ENCODE measurements at places on chromosomes 13 and 19.
A peak's percentile ranks its signal among the peaks of the same experiment; 100 is the strongest.

DNA sequence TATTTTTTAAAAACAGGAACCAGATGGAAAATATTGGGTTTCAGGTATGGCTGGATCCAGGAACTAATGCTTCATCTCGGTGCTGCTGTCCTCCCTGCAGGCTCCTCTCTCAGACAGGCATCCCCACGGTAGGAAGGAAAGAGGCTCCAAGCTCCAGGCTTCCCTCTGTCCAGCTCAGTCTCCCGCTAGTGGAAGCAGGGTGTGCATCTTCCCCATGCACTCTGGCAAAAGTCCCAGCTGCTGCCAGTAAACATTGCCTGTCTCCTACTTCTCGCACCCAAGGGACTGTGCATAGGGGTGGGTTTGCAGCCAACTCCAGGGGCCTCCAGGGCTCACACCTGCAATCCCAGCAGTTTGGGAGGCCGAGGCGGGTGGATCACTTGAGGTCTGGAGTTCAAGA is 29.2 kb downstream of the IL12RB1 start:
- no peak for DNase-seq

DNA sequence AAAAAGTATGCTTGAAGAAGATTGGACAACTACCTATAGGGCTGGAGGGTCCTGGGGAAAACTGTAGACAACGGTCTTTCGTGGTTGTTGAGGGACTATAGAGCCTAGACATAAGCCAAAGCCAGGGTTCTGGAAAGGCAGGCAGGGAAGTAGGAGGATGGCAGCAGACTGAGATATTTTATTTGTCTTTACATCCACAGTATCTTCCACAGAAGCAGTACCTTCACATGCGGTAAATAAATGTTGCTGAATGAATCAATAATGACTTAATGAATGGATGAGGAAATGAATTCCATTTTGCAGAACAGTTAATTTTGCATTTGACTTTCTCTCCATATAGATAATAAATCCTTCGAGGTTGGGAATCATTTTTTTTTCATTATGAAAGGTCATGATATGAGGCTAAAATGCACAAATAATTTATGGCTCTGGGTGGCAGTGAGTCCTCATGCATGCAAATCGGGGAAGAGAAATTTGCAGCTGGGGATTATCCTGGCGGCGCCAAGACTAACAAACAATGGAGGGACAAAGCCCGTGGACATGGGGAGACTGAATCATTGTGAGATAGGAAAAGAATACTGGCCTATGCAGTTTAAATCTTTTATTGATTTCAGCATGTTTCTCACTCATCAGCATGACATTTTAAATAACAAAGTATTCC is 102.0 kb downstream of the ERCC5 start:
- no peak for DNase-seq

DNA sequence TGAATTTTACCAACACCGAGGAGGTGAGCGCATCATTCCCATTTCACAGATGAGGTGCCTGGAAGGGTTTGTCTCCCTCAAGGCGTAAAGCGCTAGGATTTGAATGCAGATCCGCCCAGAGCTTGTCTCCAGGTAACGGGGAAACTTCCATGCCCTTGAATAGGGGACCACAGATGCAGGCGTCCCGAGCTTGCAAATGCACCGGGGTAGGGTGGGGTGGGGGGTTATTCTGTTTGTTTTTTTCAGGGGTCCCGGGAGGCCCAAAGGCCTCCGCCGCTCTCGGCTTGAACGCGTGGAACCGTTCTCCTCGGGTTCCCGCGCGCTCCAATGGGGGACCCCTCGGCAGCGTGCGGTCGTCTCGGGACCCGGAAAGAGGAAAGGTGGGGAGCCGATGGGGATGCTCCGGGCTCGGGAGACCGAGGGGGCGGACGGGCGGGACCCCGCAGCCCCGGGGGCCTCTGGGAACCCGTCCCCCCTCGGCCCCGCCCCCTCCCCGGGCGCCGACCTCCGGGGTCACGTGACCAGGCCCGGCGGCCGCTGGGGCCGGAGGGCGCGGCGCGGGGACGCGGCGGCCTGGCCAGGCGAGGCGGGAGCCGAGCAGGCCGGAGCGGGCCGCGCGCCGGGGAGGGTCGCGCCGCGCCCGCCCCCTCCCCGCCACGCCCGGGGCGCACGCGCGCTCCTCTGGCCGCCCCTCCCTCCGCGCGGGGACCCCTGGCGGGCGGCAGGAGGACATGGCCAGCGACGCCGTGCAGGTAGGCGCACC is at the start of gene PKN1:
PKN1 (plus strand) TSS at position 516 of the 763 bp plus-strand sequence; CDS start at position 732, 216 bp downstream.
- DNase-seq, result peak; percentile 38

- no peak for DNase-seq
These were observed 18.5 kb upstream of the POP4 start for GRCh38 chr19:29587518-29587986.

GRCh38 chr19:13396250-13397080 is 109.8 kb downstream of the CACNA1A start:
- peak; percentile 41 for DNase-seq

DNA sequence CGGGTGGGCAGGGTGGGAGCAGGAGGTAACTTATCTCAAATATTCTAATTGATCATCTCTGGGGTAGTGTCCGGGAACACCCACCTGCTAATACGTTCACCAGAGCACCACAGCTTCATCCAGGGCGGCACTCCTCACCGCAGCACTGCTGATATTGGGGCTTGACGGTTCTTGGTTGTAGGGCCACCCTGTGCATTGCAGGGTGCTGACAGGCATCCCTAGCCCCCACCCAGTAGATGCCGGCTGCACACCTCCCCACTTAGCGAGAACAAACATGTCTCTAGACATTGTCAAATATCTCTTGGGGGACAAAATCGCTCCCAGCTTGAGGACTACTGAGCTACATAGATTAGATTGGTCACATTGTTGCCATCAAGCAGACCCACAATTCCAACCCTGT is 73.9 kb upstream of the WASF3 start:
- no peak for DNase-seq

DNA sequence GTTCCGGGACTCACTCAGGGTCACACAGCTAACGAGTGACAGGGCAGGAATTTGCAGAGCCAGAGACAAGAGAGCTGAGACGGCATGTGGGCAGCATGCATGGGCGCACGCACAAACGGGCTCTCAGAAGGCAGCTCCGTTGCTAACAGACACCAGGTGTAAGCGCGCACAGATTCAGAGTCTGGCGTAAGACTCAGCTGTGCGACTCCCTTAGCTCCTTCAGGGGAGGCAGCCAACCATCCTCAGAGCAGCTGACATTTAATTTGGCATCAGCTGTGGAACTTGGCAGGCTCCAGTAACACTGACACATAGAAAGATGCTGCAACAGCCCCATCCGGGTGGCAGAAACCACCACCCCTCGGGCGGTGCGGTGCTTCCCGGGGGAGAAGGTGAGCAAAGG is 7.5 kb upstream of the TM6SF2 start:
- no peak for DNase-seq

DNA sequence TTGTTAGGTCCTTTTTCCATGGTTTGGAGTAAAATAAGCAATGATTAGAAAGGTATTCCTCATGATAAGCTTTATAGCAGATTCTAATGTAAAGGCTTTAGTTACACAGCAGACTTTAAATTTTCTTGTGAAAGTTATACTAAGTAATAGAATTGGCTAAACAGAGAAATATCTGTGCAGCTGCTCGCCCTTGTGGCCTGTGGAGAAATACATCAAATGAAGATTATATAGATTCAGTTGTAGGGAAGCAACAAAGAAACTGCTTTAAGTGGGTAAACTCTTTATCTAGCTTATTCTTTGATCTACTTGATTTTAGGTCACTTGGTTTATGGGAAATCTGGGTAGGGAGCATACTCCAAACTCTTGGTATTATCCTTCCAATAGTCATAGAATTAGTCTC is 1269.7 kb upstream of the SPRY2 start:
- DNase-seq, result no peak

- DNase-seq, result no peak
These were observed 62.8 kb downstream of the TPT1 start for GRCh38 chr13:45278096-45278645.

DNA sequence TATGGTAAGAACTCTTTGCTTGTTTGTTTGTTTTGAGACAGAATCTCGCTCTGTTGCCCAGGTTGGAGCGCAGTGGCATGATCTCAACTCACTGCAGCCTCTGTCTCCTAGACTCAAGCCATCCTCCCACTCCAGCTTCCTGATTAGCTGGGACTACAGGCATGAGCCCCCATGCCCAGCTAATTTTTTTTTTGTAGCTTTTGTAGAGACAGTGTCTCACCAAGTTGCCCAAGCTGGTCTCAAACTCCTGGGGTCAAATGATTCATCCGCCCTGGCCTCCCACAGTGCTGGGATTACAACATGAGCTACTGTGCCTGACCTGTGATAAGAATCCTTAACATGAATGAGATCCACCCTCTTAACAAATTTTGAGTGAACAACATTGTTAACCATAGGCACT is 183.9 kb upstream of the TSHZ3 start:
- DNase-seq, result no peak

DNA sequence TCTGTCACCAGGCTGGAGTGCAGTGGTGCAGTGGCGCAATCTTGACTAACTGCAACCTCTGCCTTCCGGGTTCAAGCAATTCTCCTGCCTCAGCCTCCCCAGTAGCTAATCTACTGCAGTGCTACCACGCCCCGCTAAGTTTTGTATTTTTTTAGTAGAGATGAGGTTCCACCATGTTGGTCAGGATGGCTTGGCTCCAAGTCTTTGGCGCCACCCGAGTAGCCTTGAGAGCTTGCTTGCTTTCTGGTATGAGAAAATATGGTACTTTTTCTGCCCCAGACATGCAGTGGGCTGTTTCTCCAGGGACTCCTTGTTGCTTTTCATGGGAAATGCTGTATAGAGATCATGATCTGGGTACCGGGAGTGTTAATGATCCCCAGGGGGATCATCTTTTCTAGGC is 34.5 kb upstream of the GTF3A start:
- DNase-seq, result no peak

GRCh38 chr13:23628250-23628649 is 58.0 kb downstream of the TNFRSF19 start:
- no peak for DNase-seq

DNA sequence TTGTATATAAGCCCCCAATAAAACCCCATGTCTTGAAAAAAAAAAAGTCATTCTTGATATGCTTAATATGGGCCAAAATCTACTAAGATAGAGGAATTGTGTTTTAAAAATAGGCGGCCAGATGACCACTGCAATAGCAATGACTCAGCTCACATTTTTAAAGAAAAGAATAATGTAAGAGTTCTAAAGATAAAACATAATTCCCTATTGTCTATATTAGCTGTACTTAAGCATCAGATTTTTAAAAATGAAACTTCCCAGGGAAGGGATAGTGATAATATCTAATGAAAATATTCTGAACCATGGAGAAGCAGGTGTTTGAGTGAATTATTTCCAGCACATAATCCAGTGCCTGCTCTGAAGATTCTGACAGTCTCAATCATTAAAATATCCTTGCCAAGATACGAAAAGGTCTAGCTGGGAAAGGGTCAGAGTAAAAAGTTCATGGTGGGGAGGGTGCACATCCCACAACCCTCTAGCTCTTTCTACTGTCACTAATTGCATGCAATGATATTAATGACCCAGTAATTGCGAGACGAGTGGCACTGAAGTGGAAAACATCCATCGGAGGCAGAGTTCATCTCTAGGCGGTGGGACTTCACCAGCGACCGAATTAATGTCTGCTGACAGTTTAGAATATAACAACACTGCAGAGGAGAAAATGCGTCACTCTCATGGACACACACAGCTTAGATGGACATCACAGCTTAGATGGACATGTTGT is 31.6 kb downstream of the EFNB2 start:
- DNase-seq, result no peak

Measured in hematopoietic multipotent progenitor cell treated with erythropoietin and hydrocortisone succinate and interleukin-3 and kit ligand, for 8 days (in vitro differentiated cells).